ENCODE measurements at places on chromosomes 12 and 14.

DNA sequence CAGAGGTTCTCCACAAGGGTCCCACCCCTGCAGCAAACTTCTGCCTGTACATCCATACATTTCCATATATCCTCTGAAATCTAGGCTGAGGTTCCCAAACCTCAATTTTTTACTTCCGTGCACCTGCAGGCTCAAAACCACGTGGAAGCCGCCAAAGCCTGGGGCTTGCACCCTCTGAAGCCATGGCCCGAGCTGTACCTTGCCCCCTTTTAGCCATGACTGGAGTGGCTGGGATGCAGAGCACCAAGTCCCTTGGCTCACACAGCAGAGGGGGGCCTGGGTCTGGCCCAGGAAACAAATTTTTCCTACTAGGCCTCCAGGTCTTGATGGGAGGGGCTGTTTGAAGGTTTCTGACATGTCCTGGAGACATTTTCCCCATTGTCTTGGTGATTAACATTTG, 84.4 kb downstream of the FSCB start:
- no peak for DNase-seq

DNA sequence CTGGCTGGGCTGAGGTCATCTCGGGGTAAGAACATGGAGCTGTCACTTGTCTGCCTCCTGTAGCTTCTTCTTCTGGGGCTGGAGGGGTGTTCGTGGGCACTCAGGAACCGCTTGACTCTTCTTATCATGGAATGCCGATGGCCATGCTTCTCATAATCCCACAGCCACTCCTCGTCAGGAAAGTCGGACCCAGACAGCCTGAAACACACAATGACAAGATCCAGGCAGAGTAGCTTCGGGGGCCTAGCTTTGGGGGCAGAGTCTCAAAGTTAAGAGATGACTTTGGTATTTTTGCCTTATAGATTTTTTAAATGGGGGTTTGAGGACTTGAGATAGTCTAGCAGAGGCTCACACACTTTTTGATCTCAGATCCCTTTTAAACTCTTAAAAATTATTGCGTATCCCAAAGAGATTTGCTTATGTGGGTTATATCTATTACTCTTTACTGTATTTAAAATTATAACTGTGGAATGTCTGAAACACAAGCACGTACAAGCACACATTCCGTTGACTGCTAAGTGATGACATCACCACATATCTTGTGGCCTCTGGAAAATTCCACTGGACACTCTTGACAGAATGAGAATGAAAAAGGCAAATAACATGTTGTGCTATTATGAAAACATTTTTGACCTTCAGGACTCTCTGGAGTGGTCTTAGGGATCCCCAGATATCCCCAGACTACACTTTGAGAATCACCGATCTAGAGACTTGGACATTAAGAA, 43.3 kb downstream of the BEST3 start:
- DNase-seq, result no peak

- no peak for DNase-seq
These were observed 18.6 kb downstream of the DUSP6 start for GRCh38 chr12:89333564-89334252.

DNA sequence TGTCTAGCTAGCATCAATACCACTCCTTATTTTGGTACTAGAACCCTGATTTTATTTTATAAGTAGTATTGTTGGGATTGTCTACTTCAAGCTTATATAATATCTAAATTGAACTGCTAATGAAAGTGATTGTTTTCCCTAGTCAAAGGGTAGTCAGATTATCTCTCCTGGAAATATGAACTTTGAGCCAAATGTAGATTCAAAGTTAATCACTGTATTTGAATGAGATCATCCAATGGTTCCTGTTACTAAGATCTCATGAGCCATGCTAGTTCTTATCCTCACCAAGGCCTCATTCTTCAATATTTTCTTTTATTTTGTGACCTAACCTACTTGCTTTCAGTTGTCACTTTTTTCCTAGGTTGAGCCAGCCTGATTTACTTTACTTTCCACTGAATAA, 276.7 kb downstream of the RASSF9 start:
- DNase-seq, result no peak

- DNase-seq, result no peak
These were observed 53.8 kb downstream of the SLC35F4 start for GRCh38 chr14:57811998-57812546.

- DNase-seq, result no peak
These were observed 189.0 kb downstream of the FOXA1 start for GRCh38 chr14:37406095-37406494.

DNA sequence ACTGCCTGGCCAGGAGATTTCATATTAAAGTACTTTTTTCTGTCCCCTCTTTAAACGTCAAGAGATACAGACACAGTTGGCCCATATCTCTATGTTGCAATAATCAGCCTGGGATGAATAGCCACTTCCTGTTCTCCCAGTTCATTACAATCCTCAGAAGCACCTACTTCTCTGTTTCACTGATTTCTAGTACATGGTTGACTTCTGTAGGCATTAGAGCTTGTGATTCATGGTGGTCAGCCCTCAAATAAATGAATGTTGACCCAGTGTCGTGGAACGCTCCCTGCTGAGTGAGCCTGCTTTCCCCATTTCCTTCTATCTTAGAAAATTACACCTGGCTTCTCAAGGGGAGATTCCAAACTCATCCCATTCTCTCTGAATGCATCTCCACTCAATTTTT, 416.7 kb downstream of the PDZRN4 start:
- DNase-seq, result no peak

GRCh38 chr12:98635657-98636323, 8.8 kb downstream of the IKBIP start:
- DNase-seq, result no peak

- no peak for DNase-seq
These were observed 4.4 kb downstream of the CYP27B1 start for GRCh38 chr12:57762463-57762862.

GRCh38 chr12:42267413-42268190, 29.6 kb upstream of the YAF2 start:
- no peak for DNase-seq

DNA sequence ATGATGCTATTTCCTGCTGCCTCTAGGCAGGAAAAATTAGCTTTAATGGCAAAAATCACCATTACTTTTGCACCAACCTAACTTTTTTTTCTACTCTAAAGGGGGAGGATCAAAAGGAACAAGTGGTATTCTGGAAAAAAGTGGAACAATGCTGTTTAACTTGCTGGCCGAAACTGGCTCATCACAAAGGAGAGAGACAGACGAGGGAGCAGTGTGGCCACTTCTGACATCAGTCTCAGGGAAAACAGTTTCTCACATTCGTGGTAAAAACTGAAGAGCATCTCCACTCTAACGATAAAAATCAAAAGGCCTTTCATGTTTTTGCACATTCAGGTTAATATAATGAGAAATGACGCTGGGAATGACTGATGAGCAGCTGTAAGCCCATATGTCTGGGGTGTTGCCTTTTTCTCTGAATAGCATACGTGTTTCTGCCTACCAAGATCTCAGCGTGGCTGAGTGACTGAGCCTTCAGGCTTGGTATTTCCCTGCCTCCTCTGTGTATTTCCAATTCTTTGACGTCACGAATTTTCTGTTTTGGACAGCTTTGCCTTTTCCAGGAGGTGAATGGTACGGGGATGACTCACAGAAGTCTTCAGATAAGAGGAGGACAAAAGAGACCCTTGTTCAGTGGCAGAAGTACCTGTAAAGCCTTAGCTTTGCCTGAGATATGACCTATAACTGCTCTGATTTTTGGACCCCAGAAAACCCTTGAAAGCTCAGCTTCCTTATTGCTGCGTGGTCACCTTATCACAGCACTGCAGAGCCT, 358.8 kb downstream of the GLT1D1 start:
- no peak for DNase-seq

- no peak for DNase-seq
These were observed 36.4 kb downstream of the PPM1H start for GRCh38 chr12:62898526-62898925.

DNA sequence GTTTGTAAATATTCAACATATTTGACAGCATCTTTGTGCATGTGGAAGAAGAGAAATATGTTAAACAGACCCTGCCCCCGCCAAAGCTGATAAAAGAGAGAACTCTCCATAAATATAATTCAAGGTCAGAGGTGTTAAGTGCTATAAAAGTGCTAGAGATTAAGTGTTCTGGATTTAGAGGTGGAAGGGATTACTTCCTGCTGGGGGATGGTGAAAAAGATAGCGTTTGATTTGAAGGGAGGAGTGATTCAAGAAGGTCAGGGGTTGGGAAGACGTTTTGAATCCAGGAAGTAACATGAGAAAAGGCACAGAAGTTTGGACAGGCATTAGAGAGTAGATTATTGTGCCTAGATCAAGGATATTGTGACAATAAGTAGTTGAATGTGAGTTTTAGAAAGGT, 30.2 kb downstream of the RIC8B start:
- no peak for DNase-seq

DNA sequence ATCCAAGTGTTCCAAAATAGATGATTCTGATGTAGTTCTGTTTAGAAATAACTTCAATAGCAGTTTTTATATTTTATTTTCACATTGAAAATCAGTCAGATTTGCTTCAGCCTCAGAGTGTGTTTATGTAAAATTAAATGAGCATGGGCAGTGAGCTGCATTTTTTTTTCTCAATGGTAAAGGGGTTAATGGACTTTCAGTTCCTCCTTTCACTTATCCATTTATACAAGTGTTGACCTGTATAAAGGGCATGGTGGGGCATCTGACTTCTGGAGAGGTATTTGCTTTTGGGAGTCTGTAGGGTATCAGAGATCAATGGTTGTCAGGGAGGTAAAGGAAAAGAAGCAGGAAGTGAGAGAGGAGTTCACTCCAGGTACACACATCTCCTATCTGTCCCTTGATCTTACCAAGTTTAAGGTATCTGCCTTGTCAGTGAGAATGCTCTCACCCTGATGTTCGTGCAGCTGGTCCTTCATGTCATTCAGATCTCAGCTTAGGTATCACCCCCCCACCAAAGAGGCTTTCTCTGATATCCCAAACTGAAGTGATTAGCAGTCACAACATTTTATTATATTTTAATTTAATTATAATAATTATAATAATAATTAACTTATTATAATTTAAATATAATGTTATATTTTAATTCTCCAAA, 181.6 kb upstream of the LMNTD1 start:
- no peak for DNase-seq

- DNase-seq, result no peak
These were observed 8.7 kb downstream of the LRP1-AS start for GRCh38 chr12:57138526-57139272.

DNA sequence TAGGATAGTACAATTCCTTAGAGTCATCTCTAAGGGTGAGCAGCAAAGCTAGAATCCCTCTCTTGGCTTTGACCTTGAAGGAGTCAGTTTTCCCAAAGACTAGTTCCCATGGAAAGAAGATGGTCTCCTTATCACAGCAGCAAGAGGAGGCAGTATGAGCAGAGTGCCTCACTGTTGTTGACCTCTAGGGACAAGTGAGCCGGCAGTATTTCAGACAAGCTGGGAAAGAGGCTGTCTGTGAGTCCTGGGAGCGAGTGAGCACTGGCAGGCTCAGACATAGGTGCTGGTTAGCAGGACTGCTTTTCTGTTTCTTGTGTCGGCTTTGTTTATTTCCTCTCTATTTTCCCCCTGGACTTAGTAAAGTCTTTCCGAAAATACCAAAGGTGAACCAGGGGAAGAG, 60.7 kb downstream of the NTF3 start:
- no peak for DNase-seq

- DNase-seq, result no peak
These were observed 54.9 kb downstream of the CPNE8 start for GRCh38 chr12:38850461-38850860.

GRCh38 chr12:18908191-18908590, 170.3 kb downstream of the CAPZA3 start:
- DNase-seq, result no peak

GRCh38 chr14:101367421-101368261, 193.7 kb upstream of the DIO3 start:
- DNase-seq, result no peak

DNA sequence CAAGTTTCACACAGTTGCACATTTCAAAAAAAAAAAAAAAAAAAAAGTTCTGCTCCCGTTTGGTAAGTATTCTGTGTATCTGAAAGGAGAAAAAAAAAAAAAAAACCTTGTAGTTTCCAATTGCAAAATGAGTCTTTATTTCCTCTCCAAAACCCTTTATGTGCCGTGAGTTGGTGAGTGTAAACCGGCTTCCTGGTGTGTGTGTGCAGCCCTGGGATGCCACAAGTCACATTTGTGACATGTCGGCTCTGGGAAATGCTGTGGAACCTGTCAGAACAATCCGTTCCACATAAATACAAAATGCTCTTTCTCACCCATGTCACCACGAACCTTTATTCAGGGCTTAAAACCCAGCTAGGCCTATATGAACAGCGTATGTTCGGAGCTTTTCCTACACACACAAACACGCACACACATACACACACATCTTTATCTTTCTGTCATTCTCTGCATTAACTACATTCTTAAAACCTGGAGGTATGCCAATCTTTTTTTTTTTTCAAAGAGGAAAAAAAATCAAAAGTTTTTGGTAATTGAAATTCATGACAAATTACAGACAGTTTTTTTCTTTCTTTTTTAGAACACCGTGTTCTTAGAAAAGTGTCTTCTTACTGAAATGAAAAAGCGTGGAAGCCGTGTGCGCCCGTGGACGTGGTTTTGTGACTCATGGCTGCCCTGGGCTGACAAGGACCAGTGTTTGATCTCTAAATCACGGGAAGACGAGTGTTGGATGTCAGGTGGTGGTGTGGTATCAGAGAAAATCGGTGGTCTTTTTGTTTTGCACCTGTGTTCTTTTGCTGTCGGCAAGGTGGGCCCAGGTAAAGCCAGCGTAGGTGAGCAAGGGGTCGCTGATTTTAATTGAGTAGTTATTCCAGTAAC, 612.0 kb downstream of the VRK1 start:
- no peak for DNase-seq

DNA sequence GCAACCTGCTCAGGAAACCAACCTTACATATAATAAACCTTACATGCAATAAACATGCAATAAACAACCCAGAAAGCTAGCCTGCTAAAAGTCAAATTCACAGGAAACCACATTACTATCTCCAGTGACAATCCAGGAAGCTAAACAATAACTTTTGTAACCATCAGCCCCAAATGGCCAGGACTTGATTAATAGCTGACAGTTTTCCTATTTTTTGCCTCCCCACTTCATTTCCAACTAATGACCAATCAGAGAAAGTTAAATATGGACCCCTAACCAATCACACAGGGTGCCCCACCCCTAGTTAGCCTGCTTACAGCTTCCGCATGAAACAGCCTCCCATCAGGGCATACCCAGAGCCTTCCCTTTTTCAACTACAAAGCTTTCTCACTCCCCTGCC, 152.2 kb upstream of the LMNTD1 start:
- DNase-seq, result no peak

DNA sequence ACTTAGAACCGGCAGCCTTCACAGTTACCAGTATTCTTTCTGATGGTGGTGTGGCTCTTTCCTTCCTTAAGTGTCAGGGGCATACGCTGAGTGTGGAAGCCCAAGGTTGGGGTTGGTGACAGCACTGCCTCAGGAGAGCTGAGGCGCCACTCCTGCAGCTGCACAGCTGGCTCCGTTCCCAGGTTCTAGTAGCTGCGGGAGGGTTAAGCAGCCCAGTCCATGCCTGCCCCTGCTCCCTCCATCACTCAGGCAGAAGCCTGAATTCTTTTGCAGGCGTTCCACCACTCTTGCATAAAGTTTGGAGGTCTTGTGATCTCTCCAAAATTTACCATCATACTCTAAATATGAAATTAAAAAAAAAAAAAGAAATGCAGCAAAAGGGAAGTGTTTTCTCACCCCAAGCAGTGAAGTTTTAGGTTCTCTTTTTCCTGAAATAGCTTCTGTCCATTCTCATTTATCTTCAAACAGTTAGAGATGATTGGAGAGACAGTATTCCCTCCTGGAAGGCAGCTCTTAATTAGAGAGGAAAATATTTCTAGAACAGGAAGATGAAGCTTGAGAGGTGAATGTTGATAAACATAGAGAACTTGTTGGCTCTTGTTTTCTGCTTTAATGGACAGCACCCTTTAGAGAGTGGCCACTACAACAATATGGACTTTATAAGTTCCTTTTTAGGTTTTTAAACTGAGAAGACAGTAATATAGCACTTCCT, 136.1 kb downstream of the FGD4 start:
- no peak for DNase-seq
